ENCODE measurements at places on chromosomes 4 and X.

DNA sequence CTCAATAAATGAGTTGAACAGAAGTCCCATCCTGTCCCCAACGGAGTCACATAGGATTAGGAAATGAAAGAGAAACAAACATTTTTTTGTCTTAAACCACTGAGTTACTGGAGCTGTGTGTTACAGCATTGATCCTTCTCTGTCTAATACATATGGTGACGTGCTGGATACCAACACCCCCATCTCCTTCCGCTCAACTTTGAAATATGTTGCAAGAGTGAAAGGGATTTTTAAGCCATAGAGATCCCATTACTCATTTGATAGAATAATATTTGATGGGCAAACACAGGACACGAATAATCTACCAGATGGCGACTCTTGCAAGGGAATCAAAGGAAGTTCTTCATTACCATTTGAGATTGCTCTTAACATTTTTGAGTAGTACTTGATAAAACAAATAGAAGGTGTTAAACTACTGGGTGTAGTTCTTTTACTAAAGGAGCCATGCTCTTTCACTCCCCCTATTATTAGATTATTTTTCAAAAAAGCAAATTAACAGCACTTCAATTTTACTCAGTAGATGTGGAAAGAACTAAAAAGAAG lies 140.5 kb downstream of the PACRGL start:
- DNase-seq: no peak

DNA sequence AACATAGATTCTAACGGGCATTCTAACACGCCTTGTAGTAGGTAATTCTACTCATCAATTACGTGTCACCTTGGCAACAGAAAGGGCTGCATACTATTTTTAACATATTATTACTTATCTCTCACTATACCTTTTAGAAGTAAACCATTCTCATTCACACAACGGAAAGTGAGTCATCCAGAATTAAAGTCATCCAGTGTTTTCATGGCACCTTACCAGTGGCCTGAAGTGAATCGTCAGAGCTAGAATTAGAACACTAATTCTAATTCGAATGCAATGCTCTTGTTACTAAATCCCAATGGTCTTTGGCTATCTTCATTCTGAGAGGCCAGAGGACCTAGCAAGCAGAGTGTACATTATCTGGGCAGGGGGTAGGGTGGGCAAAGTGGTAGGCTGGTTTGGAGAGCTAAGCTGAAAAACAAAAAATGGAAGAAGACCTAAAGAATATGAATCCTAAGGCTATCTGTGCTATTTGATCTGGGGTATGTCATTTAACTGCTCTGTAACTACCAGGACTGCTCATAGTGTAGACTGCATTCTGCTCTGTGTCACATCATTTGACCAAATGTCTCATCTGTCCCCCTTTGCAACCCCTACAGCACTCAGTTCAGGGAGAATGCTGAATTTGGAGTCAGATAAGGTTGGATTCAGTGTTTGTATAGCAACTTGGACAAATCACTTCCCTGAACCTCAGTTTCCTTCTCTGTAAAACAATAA lies 96.5 kb downstream of the HDAC8 start:
- no peak for DNase-seq

- no peak for DNase-seq
Measured at GRCh38 chrX:109373468-109373867, 108.4 kb downstream of the GUCY2F start.

DNA sequence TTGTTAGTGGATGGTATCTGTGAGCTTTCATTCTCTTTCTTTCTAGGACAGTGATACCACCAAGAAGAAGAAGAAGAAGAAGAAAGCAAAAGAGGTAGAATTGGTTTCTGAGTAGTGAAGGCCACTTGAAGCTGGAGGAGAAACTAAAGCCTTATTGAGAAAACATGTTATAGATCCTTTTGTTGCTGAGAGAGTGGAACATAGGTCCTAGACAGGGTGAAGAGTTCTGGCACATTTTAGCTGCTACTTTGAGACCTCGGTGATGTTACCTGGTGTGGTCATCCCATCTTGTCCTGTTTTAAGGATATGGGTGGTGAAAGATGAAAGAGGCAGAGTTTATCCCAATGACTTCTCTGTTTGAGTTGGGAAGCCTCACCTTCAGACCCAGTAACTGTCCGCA lies 14.1 kb downstream of the DKC1 start:
- DNase-seq: no peak

DNA sequence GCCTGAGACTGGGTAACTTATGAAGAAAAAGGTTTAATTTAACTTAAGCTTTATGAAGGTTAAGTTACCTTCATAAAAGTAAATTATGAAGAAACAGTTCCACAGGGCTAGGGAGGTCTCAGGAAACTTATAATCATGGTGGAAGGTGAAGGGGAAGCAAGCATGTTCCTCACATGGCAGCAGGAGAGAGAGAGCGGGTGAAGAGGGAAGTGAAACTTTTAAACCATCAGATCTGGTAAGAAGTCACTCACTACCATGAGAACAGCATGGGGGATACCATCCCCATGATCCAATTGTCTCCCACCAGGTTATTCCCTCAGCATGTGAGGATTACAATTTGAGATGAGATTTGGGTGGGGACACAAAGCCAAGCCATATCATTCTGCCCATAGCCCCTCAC lies 944.7 kb upstream of the NDST4 start:
- DNase-seq: no peak

GRCh38 chrX:21926527-21927278 lies 13.8 kb upstream of the SMS start:
- DNase-seq: no peak

GRCh38 chrX:75547783-75548182 lies 24.9 kb upstream of the ZDHHC15 start:
- DNase-seq: no peak
